ENCODE measurements at places on chromosomes 2 and 18. TPM values are rescaled to one million over a fixed set of nuclear protein-coding genes. Genes with fewer than 3 reads are reported as not detected.

RAD51AP2 gene
- not detected for total RNA-seq

DNA sequence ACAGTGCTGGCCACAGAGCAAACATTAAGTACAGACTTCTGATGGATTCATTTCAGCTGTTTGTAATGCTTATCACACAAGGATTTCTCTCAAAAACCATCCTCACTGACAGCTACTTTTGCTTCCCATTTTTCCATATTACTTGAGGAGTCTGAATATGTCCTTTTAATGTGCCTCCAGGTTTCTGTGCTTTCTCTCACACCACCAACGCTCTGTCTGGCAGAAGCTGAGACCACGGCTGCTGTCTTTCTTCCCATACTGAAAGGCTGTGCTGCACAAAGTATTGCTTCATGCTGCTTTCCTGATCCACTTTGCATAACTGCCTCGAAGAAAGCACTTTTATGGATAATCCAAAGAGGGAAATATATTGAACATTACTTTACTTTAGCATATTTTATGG, 312.1 kb upstream of the ZEB2 start:
- no peak for DNase-seq

GRCh38 chr2:28152585-28153280, 239.9 kb upstream of the FOSL2 start:
- no peak for DNase-seq

GRCh38 chr18:31162825-31163435, at the start of gene DSC1:
Gene DSC1 (minus strand): TSS chr18:31162856. CDS start chr18:31162594, 262 bp downstream.
- DNase-seq, result no peak

DNA sequence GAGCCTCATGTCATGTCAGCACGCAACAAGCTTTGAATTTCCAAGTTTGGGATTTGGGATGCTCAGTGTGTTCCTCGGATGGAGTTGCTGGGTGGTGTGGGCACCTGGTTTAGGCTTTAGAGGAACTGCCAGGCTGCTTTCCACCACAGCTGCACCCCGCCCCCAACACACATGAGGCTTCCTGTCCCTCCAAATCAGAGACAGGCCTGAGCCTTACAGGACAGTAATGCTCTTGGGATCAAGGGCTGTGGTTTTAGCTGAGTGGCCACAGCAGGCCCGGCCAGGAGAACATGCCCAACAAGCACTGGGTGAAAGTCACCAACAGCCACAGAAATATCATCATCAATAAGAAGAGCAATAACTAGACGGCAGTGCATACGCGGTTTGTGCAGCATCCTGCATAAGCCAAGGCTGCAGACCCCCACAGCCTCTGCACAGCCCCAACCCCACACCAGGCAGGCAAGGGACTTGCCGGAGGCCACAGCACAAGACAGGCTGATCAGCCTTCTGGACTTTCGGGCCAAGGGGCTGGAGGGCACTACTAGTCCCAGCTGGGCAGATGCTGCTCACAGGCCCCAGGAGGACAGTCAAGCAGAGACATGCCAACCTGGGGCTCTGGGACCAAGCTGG, 29.7 kb upstream of the GPC1 start:
- DNase-seq, result no peak

GRCh38 chr2:195304310-195304709, 352.7 kb upstream of the SLC39A10 start:
- DNase-seq, result peak; percentile 41

- DNase-seq, result peak; percentile 57
These were observed 1.2 kb upstream of the HAAO start for GRCh38 chr2:42793334-42794270.

DNA sequence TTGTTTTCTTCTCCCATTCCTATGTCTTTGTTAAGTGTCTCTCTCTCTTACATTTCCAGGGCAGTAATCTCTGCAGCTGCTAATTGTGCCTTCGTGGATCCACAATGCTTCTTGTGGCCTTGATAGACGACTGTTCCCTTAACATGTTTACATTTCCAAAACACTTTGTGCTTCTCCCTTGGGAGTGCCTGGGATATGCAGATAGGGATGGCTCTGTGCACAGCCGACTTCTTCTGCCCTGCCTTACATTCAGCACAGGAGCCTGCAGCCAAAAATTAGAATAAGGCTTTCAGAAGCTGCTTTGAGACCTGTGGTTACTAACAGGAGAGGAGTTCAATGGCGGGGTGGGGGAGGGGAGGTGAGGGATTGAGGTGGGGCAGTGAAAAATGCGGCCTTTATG, 328.9 kb downstream of the TDRD15 start:
- no peak for DNase-seq
